ENCODE measurements at places on chromosomes 16 and 17.

DNA sequence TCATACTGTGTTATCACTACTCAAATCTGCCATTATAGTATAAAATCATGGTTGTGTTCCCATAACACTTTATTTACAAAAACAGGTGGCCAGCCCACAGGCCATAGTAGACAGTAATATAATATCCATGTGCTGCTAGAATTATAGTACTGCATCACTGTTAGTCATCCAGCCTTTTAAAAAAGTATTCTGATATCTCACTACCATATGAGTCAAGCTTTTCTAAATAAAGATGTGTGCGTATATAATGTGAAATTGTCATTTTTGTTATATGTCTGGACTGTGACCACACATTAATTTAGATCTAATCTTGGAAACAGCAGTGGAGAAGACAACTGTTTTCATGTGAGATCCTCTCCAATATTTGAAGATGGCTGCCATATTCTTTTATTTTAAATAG is 1049.1 kb upstream of the GOT2 start:
- no peak for DNase-seq

GRCh38 chr17:72530454-72530853 is 409.6 kb downstream of the SOX9 start:
- no peak for DNase-seq

- DNase-seq, result no peak
Measured at GRCh38 chr16:10231563-10231962, 49.3 kb upstream of the GRIN2A start.

DNA sequence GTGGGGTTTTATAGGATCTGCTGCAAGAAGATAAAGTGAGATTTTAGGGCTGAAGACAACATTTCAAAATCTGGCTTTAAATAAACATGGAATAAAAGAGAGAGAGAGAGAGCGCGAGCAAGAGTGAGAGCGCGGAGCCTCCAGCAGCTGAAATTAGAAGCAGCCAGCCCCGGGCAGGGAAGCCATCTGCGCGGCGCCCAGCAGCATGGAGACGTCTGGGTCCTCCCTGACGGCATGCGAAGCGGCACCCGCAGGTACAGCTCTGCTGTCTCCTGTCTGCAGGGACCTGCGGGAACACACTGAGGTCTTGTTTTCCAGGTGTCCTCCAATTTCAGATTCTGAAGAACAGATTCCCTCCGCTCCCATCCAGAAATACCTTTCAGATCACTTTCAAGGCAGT is 7.9 kb upstream of the BAIAP2 start:
- no peak for DNase-seq

DNA sequence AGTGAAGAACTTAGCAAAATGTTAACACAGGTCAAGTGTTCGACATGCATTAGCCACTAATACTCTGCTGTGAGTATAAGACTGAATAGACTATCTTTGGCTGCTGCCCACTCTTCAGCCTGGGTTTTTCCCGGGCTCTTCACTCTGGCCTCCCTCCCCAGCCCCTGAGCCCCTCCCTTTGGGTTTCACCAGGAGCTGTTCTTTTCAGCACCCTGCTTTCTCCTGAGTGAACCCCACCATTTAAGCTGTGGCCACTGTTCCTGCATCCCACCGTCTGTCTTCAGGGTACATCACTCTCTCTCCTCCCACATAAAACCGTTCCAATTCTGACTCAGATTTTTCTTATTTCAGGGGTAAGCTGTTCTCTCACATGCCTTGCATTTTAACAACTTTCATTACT is 92.0 kb upstream of the ASIC2 start:
- DNase-seq, result no peak

GRCh38 chr16:57191056-57191571 is 5.0 kb downstream of the RSPRY1 start:
- no peak for DNase-seq

- DNase-seq, result no peak
Measured at GRCh38 chr16:66619534-66620428, 15.3 kb downstream of the CMTM3 start.

GRCh38 chr17:74512624-74513091 is 18.6 kb downstream of the CD300LB start:
- DNase-seq, result no peak

GRCh38 chr16:4828567-4829321 is 18.3 kb downstream of the GLYR1 start:
- no peak for DNase-seq

DNA sequence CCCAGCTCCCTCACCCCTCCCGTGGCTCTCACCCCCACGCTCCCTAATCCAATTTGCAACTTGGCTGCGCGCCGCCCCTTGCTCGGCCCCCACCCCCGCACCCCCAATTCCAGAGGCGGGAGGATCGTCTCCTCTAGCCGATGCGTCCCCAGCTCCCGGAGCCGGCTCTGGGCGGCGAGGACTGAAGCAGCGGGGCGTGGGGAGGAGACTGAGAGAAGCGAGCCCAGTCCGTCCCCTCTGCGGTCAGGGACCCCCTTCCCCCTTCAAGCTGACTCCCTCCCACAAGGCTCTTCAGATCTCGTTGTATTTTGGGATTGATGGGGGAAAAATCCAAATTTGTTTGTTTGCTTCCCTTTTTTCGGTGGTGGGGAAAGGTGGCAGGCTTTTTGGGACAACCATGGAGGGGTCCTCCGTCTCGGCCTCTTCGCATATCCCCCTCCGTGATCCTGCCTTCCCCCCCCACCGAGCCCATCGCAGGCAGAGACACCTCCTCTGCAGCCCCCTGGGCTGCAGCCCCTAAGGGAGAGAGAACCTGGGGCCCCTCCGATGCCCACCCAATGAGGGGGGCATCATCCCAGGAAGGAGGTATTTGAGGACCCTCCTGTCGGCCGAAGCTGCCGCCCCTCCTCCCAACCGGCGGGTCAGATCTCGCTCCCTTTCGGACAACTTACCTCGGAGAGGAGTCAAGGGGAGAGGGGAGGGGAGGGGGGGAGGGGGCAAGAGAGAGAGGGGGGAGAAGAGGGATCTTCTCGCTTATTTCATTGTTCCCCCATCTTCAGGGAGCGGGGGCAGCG is 466 bp downstream of the NEUROD2 start:
- no peak for DNase-seq

- no peak for DNase-seq
Measured at GRCh38 chr17:48678141-48678971, 44.0 kb downstream of the PRAC1 start.

DNA sequence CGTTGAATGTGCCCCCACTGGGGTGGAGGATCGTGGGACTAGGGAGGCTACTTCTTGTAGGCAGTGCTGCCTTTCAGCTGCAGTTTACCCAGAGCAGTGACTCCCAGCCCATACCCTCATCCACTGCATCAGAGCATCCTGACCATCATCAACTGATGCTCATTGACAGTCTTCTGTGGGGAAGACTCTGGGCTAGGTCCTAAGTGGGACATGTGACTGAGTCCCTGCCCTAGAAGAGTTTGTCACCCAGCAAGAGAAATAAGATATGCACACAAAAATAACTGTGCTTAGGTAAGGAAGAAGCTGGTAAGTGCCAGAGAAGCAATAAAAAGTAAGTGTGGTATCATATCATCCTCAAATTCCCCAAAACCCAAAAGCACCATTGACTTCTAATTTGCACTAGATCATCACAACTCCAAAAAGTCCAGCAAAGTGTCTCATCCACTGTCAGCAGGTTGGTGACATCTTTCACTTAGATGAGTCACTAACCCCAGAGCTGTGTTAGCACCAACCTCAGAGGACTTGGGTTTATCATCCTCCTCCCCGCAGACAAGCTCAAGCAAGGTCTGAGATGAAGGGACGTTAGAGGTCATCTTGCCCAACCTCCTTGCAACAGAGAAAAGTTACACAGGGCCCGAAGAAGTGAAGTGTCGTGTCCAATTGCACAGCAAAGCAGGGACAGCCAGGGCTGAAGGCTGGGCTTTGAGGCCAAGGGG is 99.0 kb downstream of the CCDC182 start:
- DNase-seq, result no peak

DNA sequence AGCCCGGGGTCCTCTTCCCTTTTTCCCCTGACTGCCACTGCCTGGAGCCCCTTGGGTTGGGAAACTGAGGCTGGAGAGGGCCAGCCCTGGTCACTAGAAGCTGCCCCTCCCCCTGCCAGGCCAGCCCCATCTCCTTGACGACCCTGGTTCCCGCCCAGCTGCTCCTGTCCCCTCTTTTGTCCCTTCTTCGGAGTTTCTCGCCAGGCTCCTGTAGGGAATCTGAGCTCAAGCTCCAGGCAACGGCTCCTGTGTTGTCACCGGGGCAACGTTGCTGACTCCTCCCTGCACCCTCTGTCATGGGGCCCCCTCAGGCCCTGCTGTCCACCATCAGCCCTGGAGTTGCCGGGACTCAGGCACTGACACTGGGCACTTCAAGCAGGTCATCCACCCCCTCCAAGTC is 5.7 kb downstream of the LLGL1 start:
- DNase-seq, result no peak

GRCh38 chr17:43736389-43736788 is 22.2 kb downstream of the SOST start:
- no peak for DNase-seq

- no peak for DNase-seq
Measured at GRCh38 chr17:7654832-7655540, 4.3 kb downstream of the ATP1B2 start.

GRCh38 chr16:23258919-23259237 is 43.2 kb upstream of the SCNN1B start:
- DNase-seq, result no peak

DNA sequence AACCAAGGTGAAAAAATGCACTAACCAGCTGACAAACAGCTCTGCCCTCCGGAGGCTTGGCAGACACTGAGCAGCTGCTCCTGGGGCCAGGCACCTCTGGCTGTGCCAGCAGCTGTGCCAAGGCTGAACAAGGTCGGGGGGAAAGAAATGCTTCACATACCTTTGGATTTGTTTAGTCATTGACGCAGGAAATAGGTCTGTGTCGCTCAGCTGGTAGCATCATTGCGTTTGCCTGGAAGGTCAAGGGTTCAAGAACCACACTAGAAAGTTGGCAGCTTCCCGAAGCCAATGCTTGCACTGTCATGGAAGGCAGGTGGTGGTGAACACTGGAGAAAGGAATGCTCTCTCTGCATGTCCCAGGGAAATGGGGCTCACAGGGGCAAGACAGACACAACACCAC is 63.5 kb downstream of the PCTP start:
- peak; percentile 14 for DNase-seq

DNA sequence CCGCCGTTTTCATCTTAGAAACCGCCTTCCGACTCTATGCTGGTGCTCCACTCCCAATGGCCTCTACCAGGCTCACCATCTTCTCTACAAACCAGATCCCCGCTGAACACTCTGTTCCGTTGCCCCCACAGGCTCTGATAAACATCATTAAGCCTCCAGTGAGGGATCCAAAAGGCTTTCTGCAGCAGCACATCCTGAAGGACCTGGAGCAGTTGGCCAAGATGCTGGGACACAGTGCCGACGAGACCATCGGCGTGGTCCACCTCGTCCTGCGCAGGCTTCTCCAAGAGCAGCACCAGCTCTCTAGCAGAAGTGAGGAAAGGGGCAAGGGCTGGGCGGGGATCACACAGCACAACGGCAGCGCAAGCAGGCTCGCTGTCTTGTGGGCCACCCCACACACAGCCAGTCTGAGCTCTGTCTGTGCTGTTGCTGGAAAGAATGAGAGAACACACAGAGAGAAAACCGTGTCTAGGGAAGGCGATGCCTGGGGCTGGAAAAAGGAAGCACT is 33.5 kb upstream of the ENDOV start:
- no peak for DNase-seq

GRCh38 chr16:81798311-81799137 is 19.4 kb downstream of the PLCG2 start:
- DNase-seq, result no peak

DNA sequence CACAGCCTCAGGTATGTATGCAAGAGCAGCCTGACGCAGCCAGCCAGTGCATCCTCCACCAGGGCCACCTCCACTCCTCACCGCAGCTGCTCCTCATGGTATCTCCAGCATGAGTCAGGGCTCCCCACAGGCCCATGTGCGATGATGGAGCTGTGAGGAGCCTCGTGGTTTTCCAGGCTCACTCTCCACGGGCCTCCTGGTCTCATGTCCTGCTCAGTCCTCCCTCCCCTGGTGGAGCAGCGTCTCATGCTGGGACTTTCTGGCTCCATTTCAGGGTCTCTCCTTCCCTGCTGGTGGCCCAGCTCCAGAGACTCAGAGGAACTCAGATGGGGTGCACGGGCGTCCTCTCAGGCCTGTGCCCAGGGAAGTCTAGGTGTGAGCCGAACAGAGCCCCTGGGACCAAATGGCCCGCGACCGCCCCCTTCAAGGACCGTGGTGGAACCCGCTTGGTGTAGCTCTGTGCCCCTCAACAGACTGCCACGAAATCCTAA is 70.4 kb downstream of the METRNL start:
- no peak for DNase-seq

DNA sequence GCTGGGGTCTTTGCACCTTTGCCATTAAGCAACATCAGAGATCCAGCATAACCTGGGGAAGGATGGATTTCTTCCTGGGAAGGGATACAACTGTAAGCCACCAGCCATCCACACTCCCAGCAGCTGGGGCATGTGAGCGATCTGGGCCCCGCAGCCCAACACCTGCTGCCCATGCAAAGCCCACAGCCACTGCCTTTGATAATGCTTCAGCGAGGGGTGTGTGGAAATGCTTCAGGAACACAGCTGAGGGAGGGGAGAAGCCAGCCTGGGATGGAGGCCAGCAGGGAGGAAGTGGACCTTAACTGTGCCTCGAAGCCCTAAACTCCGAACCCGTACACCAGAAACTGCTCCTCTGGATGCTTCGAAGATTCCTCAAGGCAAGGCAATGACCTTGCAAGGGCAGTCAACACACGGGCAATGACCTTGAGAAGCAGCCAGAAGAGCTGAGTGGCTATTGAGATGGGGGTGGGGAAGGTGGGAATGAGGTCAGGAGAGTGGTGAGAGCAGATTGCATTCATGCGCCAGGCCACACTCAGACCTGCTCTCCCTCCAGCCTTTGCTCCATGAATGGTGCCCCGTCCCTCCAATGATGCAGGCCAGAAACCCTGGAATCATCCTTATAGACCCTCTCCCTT is 49.1 kb downstream of the KATNIP start:
- DNase-seq, result no peak
